ENCODE measurements at places on chromosomes 3 and 15.

- no peak for DNase-seq
Measured at GRCh38 chr15:55820043-55820442, 77.1 kb upstream of the PRTG start.

DNA sequence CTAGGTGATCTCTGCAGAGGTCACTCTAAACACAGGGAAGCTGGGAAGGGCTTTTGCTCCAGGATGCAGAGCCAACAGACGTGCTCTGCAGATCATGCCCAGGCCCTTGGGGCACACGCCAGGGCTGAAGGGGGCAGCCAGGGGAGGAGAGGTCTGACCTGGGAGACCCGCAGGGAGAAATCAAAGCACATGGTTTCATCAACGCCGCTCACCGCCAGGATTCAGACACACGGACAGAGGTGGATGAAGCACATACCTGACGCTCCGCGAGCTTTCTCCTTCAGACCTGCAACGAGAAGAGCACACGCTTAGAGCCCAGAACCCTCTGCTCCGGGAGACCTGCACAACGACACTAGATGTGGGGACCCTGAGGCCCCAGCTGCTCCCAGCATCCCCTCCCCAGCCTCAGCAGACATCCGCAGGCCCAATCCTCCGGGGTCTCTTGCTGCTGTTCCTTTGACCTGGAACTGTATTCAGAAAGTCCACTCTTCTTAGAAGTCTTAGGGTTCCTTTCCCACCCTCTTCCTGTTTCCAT, 90.7 kb upstream of the IQSEC1 start:
- no peak for DNase-seq

- no peak for DNase-seq
Measured at GRCh38 chr3:101131767-101132166, 138.5 kb upstream of the ABI3BP start.

DNA sequence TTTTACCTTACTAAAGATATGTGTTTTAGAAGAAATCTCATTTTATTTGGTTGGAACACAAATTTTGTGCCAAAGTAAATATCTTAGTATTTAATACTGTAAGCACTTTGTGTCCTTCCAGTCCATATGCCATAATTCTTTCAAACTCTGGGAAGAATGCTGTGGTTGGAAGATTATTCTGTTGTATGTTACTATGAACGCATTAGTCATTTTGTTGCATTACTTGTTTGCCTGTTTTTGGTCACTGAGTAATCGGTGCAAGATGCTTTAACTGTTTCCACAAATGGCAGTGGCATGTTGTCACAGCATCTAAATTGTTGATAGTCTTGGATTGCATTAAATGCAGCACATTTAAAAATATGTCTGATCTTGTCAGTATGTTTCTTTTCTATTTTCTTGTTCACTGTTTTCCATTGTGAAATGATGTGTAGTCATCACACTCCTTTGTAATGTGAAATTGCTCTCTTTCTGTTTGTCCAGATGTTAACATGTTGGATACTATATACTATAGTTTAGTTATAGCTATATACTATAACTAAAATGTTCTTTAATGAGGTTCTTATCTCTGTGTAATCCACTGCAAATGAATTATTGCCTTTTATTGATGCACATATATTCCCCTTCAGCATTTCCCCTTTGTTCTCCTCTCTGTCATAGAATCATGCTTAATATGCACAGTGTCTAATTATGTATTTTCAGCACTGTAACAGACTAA, 89.9 kb upstream of the FLNB start:
- no peak for DNase-seq

DNA sequence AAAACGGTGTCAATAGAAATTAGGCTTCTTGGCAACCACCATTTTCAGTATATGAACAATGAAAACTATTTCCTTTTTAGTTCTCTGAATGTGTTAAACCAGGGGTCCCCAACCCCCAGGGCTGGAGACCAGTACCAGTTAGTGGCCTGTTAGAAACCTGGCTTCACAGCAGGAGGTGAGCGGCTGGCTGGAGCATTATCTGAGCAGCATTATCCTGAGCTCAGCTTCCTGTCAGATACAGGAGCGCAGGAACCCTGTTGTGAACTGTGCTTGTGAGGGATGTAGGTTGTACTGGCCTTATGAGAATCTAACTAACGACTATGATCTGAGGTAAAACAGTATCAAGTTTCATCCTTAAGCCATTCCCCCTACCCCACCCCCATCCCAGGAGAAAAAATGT, 328.7 kb downstream of the ZBBX start:
- DNase-seq, result no peak

Measured in dermis microvascular lymphatic vessel endothelial cell (primary cell).